NCI-H2227 treated with DMSO at 0.1 percent for 48 hours (cell line): ENCODE measurements at places on chromosomes 5 and 9.
A peak's percentile ranks its signal among the peaks of the same experiment; 100 is the strongest.

DNA sequence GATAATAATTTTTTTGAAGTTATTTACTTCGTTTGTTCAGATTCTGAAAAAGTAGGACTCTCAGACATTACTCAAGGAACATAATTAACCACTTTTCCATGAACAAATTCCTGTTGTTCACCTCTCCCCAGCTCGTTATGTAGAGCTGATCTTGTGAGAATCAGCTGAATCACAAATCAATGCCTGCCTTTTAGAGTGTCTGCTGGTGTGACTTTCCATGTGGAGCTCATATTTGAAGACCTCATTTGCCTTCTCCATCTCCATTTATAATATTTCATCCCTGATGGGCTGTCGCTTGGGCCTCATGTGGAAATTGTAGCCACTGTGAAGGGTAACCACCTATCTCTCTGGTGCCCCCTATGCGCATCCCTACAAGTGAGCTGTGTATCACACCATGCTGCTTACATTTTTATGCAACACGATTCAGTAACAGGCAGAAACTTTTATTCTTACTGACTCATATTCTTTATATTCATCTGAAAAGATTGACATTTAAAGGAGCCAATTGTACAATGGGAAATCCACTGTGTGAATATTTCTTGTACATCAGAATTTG lies 111.3 kb downstream of the STK32A start:
- no peak for DNase-seq

GRCh38 chr9:133842721-133843227 lies 104.6 kb upstream of the SARDH start:
- peak; percentile 22 for DNase-seq

DNA sequence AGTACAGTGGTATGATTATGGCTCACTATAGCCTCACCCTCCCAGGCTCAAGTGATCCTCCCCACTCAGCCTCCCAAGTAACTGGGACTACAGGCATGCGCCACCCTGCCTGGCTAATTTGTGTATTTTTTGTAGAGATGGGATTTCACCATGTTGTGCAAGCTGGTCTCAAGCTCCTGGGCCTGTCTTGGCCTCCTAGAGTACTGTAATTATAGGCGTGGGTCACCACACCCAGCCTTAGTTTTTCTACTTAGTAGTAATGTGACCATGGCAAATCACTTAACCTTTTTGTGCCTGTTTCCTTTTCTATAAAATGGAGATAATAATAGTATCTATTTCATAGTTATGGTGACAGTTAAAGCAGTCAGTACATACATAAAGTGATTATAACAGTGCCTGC lies 22.2 kb downstream of the GLE1 start:
- no peak for DNase-seq

GRCh38 chr5:96843140-96843539 lies 33.2 kb upstream of the ERAP2 start:
- DNase-seq, result no peak

DNA sequence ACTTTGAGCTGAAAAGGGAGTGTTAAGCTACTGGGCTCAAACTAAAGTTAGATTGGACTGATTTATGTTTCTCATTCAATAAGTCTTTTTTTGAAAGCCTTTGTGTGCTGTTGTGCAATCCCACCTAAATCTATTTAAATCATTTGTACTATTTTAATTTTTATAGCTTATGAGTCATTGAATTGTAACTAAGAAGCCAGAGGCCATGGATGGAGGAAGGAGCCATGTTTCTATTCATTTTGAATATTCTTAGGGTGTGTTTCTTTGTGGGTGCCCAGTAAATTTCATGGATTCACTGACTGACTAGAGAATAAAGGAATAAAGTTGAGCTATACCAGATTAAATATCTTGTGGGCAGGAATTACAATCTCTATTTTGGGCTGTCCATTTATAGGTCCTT lies 238.5 kb downstream of the KIF4B start:
- DNase-seq, result no peak

- DNase-seq, result no peak
These were observed 17.8 kb downstream of the ATP6V0E1 start for GRCh38 chr5:173001229-173001841.

DNA sequence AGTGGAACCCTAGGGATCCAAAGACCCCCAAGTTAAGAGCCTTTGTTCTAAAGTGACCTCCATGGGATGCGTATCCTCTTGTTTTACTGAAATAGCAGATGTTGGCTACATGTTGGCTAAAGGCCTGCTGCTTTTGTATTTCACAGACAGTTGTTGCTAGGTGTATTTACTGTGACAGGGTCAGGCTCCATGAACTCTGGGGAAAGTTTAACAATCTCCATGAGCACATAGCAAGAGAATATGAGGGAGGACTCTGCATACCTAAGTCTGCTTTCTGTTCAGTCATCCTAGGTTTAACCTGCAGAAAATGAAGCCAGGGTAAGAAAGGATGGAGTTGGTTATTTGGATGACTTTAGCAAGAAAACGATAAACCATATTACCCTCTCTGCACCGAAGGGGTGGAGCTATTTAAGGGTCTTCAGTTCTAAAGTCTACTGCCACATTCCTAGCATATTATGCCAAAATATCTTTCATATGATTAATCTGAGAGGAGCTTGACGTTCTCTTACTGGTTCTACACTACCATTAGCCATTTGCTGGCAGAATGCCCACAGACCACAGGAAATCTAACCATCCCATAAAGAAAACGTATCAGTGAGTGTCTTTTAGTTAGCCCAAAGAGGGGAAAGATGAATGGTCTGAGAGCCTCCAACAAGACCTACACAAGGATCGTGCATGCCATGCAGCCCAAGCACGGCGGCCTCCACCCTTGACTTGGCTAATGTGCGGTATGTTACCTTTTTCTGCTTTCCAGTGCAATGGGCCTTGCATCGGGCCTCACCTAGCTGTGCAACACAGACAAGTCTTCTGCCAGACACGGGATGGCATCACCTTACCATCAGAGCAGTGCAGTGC lies 127.8 kb downstream of the SAXO1 start:
- DNase-seq, result no peak

GRCh38 chr5:157241483-157241882 lies 24.4 kb upstream of the CYFIP2 start:
- no peak for DNase-seq

GRCh38 chr9:132166599-132166998 lies 4.7 kb downstream of the NTNG2 start:
- no peak for DNase-seq

- no peak for DNase-seq
These were observed 502 bp downstream of the NSD1 start for GRCh38 chr5:177133853-177134696.

DNA sequence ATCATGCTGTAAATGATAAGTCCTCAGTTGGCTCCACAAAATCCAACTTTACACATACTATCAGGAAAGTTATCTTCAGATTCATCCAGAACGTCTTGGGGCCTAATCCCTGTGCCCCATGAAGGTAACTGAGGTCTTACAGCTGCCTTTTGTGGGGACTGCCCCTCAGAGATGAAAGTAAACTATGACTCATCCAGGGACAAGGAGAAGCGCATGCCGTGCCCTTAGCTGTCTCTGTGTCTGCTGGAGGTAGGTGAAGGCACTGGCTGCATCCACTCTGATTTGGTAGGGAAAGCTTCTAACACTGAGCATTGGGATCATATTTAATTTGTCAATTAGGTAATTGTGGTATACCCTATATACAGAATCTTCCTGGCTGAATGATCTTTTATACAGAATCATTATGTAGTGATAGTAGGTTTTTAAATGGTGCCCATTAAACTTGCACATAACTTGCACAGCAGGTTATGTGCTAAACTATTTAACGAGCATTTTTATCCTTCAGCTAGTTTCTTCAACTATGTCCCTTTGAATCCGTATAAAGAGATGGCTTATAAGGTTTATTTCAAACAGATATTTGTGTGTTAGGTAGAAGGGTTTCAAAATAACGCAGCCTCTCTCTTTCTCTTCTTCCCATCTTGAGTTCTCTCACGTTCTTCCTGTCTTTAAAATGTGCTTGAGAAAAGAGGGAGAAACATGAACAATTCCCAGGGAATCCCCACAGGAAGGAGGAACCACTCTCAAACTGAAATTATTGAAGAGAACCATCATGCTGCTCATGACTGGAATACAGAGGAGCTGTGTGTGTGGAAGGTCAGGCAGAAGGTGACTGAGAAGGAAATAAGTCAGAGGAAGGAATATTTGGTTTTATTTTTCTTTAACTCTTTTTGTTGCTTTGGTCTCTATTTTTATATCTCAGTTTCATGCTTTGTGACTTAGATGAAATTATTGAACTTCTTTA lies 250.9 kb downstream of the CD180 start:
- DNase-seq, result no peak

- DNase-seq, result peak; percentile 84
These were observed at the start of gene ISL1 for GRCh38 chr5:51383131-51384121. ISL1 (plus strand) TSS chr5:51383448; CDS start chr5:51383672, 224 bp downstream.

DNA sequence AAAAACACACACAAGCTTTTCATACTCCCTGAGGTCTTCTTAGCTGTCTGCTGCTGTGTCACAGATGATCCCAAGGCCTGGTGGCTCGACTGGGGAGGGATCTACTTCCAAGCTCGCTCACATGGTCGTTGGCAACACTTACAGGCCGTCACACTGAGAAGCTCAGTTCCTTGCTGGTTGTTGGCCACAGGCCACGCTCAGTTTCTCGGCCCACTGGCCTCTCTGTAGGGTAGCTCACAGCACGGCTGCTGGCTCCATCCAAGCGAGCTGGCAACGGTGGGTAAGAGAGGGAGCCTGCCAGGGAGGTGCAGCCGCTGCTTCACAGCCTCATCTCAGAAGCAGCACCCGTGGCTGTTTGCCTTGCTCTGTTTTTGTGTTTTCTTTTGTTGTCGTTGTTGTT lies 43.8 kb upstream of the GFPT2 start:
- DNase-seq, result no peak

DNA sequence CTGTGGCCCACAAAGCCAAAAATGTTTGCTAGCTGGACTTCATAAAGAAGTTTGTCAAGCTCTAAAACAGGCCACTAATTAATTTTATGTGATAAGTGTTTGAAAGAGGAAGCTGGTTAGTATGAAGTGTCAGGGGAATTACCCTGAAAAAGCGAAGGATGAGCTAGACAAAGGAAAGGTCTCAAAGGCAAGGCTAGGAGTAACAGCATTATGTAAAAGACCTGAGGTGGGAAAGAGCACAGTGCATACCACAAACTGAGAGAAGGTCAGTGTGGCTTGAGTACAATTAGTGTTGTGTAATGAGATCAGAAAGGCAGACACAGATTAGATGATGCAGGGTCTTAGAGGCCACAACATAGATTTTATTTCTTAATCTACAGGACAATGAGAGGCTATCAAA lies 29.6 kb downstream of the RC3H2 start:
- no peak for DNase-seq

- DNase-seq, result no peak
These were observed 56.8 kb downstream of the PUM3 start for GRCh38 chr9:2787065-2787464.

DNA sequence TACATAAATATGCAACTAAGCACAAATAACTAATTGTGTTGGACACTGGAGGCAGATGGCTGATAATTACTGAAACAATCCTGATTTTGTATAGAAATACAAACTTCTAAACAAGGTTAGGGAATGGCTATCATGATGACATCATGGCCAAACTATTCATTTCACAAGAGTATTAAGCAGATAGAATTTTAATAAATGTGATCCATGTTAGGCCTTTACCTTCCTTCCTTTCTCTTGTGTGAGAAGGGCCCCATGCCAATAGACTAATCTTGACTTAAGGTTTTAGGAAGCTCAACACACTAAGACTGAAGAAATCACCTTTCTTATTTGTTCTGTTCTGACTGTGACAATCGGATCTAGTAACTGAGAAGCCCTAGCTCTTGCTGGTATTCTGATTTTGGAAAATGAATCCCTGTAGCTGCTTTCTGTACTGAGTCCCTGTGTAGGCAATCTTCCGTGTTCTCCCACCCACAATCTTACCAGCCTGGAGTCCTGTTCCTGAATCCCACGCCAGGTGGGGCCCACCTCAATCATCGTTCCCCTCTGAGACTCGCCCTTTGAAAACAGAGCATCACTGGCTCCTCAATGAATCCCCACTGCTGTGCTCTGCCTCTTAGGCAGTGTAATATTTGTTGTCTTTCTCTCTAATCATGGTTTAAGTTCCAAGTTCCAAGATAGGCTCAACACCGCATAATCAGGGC lies 168.7 kb upstream of the GNA14 start:
- no peak for DNase-seq

DNA sequence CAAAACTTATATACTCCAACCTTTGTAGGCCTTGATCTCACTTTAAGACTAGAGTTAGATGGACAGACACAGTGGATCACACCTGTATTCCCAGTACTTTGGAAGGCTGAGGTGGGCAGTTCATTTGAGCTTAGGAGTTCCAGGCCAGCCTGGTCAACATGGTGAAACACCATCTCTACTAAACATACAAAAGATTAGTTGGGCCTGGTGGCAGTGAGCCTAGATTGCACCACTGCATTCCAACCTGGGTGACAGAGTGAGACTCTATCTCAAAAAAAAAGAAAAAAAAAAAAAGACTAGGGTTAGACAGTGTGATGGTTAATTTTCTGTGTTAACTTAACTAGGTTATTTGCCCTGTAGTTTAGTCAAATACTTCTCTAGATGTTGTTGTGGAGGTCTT lies 74.1 kb downstream of the CFAP95 start:
- DNase-seq, result no peak

DNA sequence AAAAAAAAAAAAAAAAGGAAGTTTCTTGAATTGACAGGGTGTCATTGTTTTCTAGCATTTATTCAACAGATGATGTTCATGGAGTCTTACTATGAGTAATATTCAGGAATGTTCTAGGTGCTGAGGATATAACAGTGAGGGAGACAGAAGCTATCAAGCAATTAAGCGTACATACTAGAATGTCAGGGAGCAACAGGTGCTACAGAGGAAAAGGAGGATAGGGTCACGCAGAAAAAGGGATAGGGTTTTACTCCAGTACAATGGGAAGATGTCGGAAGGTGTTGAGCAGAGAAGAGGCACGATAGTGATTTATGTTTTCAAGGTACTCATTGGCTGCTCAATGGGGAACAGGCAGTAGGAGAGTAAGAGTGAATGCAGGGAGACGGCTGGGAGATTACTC lies 6.6 kb upstream of the RASGRF2 start:
- no peak for DNase-seq

GRCh38 chr5:98765815-98766214 lies 7.6 kb upstream of the RGMB start:
- DNase-seq, result no peak

DNA sequence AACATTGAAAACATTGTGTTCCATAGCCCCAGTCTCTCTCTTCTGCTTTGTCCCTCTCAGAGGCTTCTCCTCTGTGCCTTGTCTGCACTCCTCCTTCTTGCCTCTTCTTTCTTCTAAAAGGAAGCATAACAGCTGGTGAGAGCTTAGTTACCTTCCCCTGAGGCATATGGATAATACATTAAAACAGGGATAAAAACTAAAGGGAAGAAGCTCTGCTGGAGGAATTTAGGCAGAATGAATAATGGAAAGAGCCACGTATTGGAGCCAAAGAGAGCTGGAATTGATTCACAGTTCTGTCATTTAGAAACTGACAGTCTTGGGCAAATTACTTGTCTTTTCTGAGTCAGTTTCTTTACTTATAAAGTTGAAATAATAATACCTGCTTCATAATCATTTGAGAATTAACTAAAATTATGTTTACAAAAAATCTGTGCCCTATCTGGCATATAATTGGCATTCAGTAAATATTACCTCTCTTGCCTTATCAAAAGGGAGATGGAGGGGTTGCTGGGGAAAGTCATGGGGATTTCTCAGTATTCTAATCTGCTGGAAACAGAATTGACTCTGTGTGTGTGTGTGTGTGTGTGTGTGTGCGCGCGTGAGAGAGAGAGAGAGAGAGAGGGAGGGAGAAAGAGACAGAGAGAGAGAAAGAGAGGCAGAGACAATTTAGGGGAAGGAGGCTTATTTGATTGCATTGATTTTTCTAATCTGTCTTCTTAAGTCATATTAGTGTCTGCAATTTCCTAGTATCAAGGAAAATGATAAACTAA lies 20.2 kb downstream of the ZNF474 start:
- DNase-seq, result no peak

- no peak for DNase-seq
These were observed 20.3 kb upstream of the CTNNA1 start for GRCh38 chr5:138732933-138733332.
